ENCODE measurements at places on chromosomes 6 and 20.

GRCh38 chr20:62376112-62377063 lies 9.3 kb upstream of the LAMA5 start:
- peak; percentile 92 for DNase-seq

DNA sequence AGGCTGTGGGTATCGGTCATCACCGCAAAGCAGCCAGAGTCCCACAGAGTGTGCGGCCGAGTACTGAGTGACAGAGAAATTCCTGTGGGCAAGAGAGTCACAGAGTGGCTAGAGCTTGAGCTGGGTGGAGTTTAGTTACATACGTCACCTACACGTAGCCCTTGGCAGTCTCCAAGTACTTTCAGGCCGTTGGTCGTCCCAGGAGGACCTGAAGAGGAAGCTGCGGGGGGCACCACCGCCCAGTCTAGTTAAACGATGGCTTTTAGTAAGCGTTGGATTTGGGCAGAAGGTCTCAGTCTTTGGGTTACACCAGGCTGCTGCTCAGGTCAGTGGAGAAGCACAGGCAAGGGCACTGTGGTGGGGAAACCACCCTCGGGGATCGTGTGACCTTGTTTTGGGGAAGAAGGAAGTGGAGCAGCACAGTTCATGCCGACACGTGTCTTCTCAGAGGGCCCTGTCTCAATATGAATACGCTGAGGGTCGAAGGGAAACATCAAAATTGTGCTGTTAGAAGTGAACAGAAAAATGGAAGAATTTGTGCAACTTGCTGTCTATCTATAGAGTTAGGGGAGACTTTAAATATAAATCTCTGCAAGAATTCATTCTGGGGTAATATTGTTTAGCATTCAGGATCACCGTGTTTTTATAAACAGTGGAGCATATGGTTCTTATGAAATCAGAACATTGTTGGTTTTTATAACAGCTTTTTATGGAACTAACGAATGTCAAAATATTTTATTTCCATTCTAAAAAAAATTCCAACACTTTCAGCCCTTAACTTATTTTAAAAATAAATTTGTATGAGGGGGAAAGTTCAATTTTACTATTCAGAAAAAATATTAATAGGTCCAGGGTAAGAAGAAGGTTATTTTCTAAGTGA lies 28.6 kb downstream of the KIF25 start:
- peak; percentile 38 for DNase-seq

GRCh38 chr20:53872081-53872541 lies 198.3 kb downstream of the BCAS1 start:
- no peak for DNase-seq

DNA sequence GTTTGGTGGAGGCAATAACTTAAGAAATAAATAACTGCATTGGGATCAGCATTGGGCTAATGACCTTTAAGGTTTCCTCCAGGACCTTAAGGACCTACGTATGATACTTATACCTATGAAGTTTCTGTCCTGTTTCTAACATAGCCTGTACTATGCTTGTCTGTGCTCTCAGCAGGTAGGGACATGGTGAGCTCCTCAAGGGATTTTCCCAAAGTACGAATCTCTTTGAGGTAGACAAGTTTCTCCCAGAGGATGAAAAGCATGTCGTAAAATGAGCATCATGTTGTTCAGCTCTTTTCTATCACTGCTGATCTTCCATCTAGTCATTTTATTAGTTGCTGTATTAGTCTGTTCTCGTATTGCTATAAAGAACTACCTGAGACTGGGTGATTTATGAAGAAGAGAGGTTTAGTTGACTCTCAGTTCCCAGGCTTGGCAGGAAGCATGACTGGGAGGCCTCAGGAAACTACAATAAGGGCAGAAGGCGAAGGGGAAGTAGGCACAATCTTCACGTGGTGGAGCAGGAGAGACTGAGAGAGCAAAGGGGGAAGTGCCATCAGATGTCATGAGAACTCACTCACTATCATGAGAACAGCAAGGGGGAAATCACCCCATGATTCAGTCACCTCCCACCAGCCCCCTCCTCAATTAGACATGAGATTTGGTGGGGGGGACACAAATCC lies 77.8 kb upstream of the TGM3 start:
- DNase-seq, result no peak

DNA sequence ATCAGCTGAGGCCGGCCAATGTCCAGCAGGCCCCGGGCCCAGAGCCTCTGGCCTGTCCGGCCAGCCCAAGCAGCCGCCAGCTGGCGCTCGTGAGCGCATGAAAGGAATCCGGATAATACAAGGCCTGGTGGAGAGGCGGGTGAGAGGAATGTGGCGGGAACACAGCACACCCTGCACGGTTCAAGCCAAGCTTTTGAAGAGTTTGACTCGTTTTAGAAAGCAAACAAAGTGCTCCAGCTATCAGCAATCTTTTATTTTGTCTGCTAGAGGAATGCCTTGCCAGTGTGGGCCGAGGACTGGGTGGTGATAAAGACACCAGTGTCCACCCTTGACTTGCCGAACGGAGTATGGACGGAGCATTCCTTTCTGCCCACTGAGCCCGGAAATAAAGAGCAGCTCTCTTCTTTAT lies 9.3 kb upstream of the NEDD9 start:
- peak; percentile 86 for DNase-seq

GRCh38 chr20:45944151-45944964 lies 9.9 kb downstream of the PCIF1 start:
- no peak for DNase-seq

GRCh38 chr20:34621383-34622367 lies 55.2 kb downstream of the PIGU start:
- no peak for DNase-seq

- no peak for DNase-seq
These were observed 7.6 kb downstream of the MAPK14 start for GRCh38 chr6:36035225-36035624.

GRCh38 chr20:51597389-51598231 lies 55.1 kb upstream of the NFATC2 start:
- DNase-seq, result no peak

DNA sequence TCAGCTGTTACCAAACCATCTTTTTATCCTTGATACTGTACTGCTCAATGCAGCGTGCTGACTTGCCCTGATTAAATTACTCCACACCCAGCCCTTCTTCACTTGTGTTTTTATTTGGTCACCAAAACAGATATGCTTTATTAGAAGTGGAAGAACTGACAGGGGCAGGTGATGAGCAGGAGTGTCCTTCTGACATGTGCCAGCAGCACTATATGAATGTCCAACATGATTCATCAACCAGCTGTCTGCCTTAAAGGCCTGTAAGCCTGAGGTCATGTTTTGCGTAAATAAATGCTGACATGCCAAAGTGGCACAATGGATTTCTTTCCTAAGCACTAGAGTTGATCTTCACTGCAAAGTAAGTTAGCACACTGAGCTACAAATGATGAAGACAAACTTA lies 15.4 kb downstream of the POPDC3 start:
- DNase-seq, result no peak

DNA sequence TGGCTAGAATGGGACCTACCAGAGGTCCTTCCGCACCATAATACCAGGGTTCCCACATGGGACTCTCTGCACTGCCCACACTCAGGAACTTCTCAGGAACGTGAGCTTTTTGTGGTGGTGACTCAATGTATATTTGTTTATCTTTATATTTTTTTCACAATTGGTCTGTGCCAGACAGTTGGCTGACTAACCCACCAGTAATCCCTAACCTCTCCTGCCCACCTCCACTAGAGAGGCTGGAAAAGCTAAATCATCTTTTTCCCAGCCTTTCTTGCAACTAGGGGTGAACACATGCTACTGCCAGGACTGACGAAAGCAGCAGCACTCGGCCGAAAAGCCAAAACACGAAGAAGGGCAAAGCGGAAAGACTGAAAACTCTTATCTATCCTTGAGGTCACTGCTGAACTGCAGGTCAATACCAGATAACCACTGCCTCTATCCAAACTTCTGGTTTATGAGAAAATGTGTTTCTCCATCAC lies 112.9 kb downstream of the TRERF1 start:
- DNase-seq, result no peak

DNA sequence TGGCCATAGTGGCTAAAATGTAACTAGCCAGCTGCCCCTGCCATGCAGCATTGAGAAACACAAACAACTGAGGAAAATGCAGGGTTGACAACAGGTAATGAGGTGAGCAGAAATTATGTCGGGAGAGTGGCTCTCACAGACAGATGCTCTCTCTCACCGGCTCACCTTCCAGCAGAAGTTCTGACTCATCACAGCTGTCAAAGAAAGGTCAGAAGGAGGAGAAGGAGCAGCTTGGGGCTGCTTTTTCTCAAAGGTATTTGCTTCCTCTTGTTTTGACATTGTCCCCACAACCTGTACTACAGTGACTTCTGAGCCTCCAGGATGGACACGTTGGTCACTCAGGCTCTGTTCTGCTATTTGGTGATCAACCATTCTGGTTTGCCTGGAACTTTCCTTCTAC lies 190.5 kb upstream of the HEY2 start:
- DNase-seq, result no peak

Data from ecto neural progenitor cell (in vitro differentiated cells).